ENCODE measurements at places on chromosomes 4 and X.

- DNase-seq: no peak
These were observed 91.3 kb downstream of the NKX6-1 start for GRCh38 chr4:84407554-84408407.

- no peak for DNase-seq
These were observed 486.2 kb downstream of the TRAM1L1 start for GRCh38 chr4:116598980-116599789.

DNA sequence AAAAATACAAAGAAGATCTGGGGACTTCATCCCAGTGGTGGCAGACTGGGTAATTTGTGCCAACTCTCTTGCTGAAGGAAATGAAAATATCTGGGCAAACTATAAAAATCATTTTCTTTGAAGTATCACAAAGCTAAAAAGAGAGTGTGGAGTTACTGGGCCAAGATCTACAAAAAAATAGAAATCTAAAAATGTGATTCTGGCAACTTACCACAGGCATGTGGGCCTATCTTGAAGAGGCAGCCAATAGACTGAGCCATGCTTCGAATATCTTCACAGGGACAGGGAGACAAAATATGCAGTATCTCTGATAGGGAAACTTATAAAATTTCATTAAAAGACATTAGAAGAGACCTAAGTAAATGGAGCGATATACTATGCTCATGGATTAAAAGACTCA is 168.8 kb downstream of the RCHY1 start:
- DNase-seq: no peak

DNA sequence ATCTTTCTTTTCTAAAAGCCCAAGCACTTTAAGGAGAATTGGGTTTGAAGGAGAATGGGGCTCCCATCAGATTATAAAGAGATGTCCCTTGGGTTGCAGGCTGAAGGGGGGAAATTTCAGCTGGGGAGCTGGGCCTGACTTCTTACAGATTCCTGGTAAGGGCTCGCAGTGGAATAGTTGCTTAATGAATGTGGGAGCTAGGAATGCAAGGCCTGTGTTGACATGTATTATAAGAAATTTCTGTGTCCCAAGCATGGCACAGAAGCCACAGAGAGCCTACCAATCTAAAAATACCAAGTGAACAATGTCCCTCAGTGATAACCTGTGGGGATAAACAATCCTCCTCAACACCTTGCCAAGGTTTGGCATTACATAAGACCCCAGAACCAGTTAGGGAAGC is 39.3 kb upstream of the WNK3 start:
- no peak for DNase-seq
